CD4-positive, alpha-beta T cell treated with Interferon gamma for 1 hour (primary cell): ENCODE measurements at places on chromosomes 1 and 21.
A peak's percentile ranks its signal among the peaks of the same experiment; 100 is the strongest.

DNA sequence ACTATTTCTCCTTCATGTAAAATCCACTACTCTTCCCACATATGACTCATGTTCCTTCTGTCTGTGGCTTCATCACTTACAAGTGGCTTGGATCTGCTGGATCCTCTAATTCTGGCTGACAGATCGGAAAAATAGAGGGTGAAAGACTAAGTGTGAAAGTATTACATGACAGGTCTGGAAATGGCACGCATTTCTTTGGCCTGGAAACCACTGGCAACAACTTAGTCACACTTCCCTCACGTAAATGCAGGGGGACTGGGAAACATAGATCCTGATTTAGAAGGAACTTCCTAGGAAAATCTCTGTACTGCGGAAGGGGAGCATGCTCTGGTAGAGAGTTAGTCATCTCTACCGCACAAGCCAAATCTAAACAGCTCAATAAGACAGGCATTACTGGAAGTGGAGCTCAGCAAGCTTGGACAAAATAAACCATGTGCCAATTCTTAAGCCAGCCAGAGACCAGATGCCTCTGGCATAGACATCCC is 305.4 kb upstream of the PTBP2 start:
- DNase-seq = no peak

GRCh38 chr1:45299981-45300668 is 26.6 kb upstream of the HPDL start:
- peak; percentile 37 for DNase-seq

- no peak for DNase-seq
Observed at GRCh38 chr1:115118611-115119010, 29.3 kb upstream of the TSPAN2 start.

DNA sequence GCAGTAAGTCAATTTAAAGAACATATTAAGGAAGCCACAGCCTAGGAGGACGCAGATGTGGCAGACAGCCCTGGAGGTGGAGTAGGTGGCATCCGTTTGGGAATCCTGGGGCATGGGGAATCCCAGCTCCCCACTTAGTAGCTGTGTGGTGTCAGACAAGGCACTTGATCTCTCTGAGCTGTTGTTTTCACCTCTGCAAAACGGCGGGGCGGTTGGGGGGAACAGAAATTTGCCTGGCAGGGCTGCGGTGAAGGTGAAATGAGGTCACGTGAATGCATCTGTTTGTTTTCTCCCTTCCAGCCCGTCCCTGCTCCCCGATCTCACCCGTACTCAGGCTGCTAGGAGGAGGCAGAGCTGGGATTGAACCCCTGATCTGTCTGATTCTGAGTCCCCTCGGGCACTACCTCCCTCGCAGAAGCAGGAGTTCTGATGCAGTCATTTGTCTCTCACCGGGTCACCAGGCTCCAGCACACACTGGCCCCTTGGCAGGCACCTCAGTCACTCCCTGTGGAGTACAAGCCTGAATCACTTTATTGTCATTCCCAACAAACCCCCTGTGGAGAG is 2.2 kb upstream of the LAPTM5 start:
- DNase-seq = peak; percentile 64

GRCh38 chr1:116680752-116681151 is 13.2 kb upstream of the IGSF3 start:
- no peak for DNase-seq

DNA sequence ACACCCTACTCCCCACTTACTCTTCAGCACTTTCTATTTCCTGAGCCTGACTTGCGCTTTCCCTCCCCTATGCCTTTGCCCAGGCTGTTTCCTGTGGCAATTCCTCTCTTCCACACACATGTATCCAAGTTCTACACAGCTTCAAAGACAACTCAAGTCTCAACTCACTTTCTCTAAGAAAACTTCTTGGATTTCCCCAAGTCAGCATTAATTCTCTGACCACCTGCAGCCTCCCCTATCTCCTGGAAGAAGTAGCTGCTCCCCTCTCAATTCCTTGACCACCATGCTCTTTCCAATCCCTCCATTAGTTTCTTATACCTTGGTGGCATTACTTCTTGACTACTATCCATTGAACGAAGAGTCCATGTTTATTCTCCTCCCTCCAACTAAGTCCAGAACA is 42.8 kb downstream of the NMNAT2 start:
- DNase-seq = no peak

DNA sequence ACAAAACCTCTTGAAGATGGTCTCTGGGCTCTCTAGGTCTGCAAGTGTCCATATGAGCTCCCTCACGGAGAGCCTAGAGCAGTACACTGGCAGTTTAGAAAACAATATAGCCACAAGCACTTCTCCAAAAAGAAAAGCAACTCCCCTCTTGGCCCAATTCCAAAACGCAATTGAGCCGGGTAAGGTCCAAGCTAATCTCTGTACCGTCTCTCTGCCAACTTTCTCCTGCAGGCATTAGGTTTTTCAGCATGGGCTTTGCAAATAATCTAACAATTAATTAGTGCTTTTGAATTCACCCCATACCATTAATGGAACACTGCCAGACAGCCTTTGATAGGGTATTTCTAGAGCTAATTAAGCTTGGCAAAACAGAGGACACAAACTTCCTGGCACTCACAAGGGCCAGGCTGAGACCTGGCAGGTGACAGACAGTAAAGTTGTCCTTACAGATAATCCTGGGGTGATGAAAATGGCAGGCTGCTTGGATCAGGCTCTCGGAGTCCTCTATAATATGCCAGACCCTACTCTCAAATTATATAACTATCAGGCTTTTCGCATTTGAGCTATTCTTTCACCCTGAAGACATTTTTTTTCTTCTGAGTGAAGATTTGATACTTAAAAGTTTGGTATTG is 39.8 kb downstream of the TGFBR3 start:
- DNase-seq = no peak

- no peak for DNase-seq
Observed at GRCh38 chr1:78490861-78491450, at the start of gene PTGFR. PTGFR (plus strand) TSS chr1:78490974; CDS start chr1:78492744, 1,770 bp downstream.

- DNase-seq = peak; percentile 50
Observed at GRCh38 chr1:7942214-7942921, 1.7 kb upstream of the TNFRSF9 start.

- no peak for DNase-seq
Observed at GRCh38 chr21:29371464-29371863, 72.7 kb downstream of the BACH1 start.

DNA sequence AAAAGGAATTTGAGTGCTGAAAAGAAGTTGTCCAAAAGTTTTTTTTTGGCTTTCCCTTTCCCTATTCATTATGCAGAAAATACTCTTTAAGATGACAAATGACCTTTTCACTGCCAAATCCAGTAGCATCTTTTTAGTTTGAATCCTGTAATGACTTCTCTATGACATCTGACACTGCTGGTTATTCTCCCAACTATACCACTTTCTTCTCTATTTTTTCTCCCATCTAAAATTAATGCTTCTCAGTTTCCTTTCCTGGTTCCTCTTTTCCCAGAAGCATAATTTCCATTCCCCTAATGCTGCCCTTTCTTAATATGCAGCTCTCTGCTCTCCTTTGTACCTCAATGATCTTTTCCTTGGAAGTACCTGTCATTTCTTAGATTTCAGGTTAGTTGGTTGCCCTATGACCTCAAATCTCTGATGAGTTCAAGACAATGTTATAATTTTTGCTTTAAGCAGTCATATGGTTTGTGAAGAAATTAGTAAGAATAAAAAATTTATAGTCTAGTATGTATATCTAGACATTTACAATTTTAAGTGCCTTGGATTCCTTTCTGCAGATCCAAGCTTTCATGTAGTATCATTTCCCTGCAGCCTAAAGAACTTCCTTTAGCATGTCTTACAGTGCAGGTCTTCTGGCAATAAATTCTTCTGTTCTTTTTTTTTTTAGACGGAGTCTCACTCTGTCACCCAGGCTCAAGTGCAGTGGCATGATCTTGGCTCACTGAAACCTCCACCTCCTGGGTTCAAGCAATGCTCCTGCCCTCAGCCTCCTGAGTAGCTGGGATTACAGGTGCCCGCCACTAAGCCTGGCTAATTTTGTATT is 150.8 kb downstream of the CDC42BPA start:
- DNase-seq = no peak

GRCh38 chr1:193417403-193417802 is 231.0 kb upstream of the B3GALT2 start:
- DNase-seq = peak; percentile 7

DNA sequence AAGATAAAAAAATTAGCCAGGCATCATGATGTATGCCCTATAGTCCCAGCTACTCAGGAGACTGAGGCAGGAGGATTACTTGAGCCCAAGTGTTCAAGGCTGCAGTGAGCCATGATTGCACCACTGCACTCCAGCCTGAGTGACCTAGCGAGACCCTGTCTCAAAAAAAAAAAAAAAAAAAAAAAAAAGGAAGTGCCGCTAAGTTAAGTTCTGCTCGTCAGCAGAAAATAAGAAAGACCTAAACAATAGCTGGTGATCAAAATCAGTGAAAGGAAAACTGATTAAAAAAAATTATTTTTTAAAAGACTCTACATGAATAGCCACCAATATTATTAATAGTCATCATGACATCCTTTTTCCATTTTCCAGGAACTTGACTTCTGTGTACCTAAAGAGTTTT is 44.2 kb upstream of the MTR start:
- no peak for DNase-seq

DNA sequence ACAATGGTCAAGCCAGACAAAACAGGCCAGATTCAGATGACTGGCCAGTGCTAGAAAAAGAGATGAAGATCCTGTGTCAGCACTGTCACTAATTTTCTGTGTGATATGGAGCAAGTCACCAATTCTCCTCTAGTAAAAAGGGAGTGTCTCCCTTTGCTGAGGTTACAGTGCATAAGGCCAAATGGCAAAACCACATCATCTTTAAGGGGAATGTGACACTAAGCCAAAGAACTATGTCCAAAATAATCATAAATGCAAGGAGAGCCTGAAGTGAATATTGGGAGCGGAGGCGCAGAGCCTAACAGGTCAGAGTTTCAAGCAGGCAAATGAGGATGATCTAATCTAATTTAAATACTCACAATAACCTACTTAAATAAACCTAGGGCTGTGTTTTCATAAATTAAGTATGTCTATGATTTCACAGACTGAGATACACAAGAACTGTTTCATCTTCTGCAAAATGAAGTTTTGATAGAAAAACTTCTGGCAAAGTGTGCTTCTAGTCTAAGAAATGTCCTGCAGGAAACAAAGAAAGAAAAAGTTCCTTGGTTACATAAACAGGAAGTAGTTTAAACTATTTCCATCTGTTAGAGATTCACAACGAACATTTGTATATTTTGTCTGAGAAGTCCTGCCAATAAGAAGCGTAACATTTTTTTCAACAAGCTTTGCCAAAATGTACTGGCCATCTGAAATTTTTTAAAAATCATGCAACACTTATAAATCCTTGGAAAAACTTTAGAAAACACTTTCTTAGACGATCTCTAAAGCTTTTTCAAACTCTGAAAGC is 290.2 kb downstream of the LRRC40 start:
- DNase-seq = no peak

- DNase-seq = no peak
Observed at GRCh38 chr1:179322557-179322956, 29.0 kb downstream of the SOAT1 start.

GRCh38 chr21:32249511-32250280 is 29.2 kb downstream of the MIS18A start:
- DNase-seq = no peak

- no peak for DNase-seq
Observed at GRCh38 chr1:233020426-233020825, 70.0 kb downstream of the NTPCR start.

DNA sequence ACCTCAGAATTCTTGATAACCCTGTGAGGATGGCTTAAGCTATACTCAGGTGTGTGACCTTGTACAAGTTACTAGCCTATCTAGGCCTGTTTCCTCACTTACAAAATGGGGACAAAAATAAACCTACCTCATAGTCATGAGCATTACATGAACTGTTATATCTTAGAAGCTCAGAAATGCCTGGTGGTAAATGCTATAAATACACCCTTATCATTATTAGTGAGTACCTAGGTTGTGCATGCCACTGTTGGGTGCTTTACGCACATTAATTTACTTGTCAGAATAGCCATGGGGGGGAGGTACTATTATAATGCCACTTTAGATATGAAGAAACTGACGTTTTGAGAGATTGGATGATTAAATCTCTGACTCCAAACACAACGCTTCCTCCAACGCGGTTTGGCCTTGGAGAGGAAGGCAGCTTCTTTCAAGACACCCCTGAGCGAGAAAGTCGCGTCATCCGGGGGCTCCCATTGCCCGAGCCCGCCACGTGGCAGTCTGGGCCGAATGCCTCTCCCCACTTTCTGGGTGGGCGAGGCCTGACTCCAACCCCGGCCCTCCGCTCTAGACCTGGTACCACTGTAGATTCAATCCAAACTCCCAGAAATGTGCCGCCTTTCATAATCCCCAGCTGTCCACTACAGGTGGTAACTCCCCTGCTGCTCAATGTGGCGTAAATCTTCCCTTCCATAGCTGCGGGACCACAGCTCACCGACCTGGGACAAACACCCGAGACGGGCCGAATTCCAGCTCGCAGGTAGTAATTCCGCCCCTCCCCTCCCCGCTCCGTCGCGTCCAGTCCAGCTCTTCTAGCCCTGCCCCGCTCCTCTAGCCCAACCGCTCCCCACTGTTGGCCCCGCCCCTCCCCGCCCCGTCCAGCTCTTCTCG is 771 bp upstream of the RAD54L start:
- DNase-seq = peak; percentile 28
